ENCODE measurements at places on chromosomes 3 and 15. TPM values are rescaled to one million over a fixed set of nuclear protein-coding genes. Genes with fewer than 3 reads are reported as not detected.

- H3K27me3 ChIP-seq: no peaks in the 10 kb centered on the region
- H3K4me3 ChIP-seq: no peak overlapping the region
- peaks cover 2% of the 10 kb centered on the region for H3K4me1 ChIP-seq
- peaks cover 6% of the 10 kb centered on the region for H3K36me3 ChIP-seq
- no peak overlapping the region for H3K27ac ChIP-seq
- no peak for DNase-seq
These were observed 9.5 kb downstream of the COPS2 start for GRCh38 chr15:49145651-49146609.

GRCh38 chr3:111901637-111902036 lies 42.6 kb downstream of the PHLDB2 start:
- no peaks in the 10 kb centered on the region for H3K27me3 ChIP-seq
- H3K4me3 ChIP-seq: no peak overlapping the region
- no peaks in the 10 kb centered on the region for H3K4me1 ChIP-seq
- DNase-seq: no peak
- H3K36me3 ChIP-seq: no peaks in the 10 kb centered on the region

DNA sequence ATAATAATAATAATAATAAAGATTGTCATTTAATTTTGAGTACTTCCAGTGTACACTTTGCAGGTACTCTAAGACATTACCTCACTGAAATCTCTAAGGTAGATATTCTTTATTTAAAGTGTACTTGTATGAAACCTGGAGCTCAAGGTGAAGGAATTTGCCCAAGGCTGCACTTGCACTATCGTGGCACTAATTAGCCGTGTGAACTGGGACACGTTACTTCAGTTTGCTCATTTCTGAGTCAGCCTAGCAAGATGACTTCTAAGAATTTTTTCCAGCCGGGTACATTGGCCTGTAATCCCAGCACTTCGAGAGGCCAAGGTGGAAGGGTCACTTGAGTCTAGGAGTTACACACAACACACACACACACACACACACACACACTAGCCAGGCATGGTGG lies 33.5 kb downstream of the MLH1 start:
- H3K27ac ChIP-seq: no peak overlapping the region
- no peak for DNase-seq
- H3K27me3 ChIP-seq: no peaks in the 10 kb centered on the region
- peaks cover 12% of the 10 kb centered on the region for H3K36me3 ChIP-seq

DNA sequence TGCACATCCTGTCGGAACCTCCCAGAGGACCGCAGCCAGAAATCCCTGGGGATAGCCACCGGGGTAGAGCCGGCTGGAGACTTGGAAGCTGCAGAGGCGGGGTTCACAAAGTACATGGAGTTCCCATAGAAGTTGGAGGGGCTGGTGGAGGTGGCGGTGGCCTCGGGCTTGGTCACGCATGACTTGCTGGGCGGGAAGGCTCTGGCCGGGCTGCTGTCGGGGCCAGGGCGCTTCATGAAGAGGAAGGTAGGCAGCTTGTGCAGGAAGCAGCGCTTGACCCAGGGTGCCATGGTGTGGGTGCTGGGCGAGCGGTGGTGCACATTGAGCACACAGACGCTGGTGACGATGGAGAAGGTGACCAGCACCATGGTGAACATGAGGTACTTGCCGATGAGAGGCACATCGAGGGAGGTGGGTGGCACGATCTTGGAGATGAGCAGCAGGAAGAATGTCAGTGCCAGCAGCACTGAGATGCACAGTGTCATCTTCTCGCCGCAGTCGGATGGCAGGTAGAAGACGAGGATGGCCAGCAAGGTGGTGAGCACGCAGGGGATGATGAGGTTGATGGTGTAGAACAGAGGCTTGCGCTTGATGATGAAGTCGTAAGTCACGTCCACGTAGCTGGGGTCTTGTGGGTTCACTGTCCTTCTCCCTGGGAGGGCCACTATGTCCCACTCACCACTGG lies 8.4 kb upstream of the CHRNA3 start:
- no peak overlapping the region for H3K4me3 ChIP-seq
- H3K27ac ChIP-seq: no peak overlapping the region

The STAB1 gene
- 651 TPM for total RNA-seq

The ANKRD63 gene
- not detected for total RNA-seq

Measured in aorta (tissue), 5 donors.